ENCODE measurements at places on chromosomes 13 and 19.

- no peak for DNase-seq
Observed at GRCh38 chr19:28956421-28956820, 256.5 kb downstream of the UQCRFS1 start.

DNA sequence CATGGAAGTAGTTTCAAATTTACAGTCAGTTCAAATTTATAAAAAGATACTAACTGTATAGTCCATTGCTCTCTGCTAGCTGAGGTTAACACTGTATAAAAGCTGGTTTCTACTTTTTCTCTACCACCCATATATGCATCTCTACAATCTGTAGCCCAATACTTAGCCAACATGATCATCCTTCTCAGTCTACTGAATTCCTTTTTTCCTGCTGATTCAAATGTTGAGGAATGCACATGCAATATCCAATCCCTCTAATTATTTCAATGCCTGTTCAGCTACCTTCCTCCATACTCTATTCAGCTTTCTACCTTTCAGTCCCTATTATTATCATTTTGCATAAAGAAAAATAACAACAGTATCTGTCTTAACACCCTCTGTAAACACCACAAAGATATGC lies 15.6 kb downstream of the KPNA3 start:
- DNase-seq: no peak

- no peak for DNase-seq
Observed at GRCh38 chr13:102846261-102847015, 606 bp downstream of the ERCC5 start.

DNA sequence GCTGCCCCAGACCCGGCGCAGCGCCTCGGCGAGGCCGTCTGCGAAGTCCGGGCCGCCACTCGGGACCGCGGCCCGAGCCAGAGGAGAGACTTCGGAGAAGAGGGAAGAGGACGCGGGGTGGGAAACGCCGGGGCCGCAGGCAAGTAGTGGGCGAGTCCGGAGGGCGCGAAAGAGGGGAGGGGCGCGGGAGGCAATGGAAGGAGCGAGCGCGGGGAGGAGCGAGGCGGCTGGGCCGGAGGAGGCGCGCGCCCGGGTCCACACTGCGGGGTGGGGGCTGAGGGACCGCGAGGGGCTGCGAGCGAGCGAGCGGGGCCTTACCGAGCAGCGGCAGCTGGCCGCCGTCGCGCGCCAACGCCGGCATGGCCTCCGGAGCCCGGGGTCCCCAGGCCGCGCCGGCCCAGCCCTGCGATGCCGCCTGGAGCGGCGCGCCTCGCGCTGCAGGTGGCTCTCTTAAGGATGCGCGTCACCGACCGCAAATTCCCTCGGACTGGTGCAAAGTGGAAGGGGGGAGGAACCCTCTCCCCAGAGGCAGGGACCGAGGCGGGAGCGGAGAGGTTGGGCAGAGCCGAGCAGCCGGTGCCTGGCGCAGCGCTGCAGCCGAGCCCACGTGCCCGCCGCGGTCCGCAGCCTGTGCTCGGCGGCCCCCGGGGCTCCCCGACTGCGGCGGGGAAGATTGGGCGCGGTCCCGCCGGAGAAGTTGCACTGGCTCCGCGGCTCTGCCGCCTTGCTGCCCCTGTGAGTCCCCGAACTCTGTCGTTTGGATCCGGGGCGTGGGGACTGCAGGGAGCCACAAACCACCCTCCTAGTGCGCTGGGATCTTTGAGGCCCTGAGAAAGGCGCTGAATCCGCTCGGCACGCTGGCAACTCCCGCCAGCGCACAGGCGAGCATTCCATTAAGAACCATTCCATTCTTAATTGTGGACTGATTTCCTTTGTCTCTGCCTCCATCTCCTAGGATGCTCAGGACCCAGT lies at the start of gene FLT3:
Gene FLT3 (minus strand): TSS at position 427 of the 972 bp plus-strand sequence. CDS start 66 bp downstream, at position 361.
- DNase-seq: no peak

DNA sequence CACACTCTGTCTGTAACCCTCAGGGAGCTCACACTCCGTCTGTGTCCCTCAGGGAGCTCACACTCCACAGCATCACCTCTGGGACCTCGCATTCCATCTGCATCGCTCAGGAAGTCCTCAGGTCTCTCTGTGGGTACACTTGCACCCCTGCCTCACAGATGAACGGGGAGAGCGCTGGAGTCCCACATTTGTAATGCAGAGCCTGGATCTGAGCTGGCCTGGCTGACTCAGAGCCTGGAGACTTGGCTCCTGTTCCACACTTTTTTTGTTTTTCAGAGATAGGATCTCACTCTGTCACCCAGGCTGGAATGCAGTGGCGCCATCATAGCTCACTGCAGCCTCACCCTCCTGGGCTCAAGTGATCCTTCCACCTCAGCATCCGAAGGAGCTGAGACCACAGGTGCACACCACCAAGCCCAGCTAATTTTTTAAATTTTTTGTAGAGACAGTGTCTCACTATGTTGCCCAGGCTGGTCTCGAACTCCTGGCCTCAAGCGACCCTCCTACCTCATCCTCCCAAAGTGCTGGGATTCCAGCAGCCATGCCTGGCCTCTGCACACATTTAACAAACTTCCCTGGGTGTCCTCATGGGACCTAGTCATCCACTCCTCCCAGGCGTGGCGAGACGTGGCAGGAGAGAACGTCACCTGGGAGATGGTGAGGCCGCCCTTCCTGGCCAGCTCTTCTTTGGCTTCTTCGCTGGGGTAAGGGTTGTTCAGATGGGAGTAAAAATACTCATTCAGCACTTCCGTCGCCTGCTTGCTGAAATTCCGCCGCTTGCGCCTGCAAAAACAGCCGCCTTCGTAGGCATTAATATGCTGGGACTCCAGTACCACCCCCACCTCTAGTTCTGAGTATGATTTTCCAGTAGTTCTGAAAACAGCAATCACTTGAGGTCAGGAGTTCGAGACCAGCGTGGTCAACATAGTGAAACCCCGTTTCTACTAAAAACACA lies 31.0 kb downstream of the CILP2 start:
- DNase-seq: no peak

GRCh38 chr13:26719356-26719945 lies 41.1 kb downstream of the GPR12 start:
- no peak for DNase-seq

DNA sequence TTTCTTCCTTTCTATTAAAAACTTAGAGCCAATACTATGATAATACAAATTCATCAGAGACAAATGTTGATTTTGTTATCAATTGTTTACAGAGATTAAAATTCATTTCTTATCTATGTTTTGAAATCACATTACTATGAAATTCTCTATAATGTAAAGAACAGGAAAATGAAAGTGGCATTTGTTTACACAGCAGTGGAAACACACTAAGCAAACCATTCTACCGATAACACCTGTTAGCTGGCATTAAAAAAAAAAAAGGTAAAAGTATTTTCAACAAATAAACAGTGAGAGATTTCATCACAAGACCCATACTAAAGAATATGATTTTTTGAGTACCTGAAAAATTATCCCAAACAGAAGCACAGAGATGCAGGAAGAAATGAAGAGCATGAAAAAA lies 4.8 kb upstream of the CCDC70 start:
- no peak for DNase-seq

GRCh38 chr13:51235756-51236490 lies 13.7 kb downstream of the FAM124A start:
- DNase-seq: no peak

DNA sequence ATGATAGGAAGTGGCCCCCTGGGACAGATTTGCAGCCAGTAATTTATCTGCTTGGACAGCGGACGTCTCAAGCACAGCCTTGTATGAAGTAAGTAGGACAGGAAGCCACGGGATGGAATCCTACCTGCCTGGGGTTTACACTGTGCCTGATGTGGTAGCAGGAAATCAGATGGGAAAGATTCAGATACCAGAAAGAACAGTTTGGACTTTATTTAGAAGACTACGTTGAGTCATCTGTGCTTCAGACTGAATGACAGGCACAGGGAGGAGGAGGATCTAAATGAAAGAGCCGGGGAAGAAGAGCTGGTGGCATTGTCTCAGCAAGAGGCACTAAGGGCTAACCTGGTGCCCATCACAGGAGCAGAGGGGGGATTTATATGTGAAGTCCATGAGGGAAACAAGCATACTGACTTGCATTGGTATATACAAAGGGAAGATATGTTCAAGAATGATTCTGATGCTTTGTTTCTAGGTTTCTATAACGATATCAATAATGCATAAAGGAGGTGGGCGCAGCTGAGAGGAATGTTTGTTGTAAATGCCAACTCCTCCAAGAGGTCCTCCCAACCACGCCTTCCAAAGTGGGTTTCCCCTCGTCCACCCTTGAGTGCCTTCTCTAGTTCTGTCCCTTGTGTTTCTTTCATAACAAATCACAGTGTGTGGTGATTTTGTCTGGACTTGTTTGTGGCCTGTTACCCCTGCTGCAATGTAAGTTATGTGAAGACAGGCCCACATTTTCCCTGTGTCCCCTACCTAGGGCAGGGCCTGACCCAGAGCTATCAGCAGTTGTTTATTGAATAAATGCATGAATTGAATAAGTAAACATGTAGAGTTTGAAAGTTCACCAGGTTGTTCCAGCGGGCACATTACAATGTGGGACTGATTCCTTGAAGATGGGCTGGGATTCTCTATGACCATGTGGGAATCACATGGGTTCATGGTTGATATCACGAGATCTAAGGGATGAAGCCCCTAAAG lies 328.4 kb downstream of the SLC7A1 start:
- no peak for DNase-seq

DNA sequence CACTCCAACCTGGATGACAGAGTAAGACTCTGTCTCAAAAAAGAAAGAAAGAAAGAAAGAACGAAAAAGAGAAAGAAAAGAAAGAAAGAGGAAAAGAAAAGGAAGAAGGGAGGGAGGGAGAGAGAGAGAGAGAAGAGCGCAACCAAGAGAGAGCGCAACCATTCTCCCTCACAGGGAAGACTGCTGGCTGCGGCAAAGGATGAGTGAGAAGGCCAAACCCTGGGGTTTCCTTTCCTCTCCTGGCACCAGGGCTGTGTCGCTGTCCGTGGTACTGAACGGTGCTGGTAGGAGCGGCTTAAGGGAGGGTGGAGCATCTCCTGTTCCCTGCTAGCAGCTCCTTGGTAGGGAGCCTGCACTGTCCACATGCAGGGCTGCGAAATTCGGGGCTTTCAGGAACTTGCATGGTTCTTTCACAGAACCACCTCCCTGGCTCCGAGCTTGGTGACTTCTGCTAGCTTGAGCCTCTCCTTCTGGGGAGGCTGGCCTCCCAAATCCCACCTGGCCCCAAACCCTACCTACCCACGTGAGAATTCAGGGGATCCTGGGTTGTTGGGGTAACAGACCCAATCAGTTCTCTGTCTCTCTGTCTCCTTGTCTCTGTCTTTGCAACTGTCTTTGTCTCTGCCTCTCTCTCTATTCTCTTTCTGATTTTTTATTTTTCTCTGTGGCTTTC lies 51.1 kb upstream of the ZNRF4 start:
- peak; percentile 55 for DNase-seq

DNA sequence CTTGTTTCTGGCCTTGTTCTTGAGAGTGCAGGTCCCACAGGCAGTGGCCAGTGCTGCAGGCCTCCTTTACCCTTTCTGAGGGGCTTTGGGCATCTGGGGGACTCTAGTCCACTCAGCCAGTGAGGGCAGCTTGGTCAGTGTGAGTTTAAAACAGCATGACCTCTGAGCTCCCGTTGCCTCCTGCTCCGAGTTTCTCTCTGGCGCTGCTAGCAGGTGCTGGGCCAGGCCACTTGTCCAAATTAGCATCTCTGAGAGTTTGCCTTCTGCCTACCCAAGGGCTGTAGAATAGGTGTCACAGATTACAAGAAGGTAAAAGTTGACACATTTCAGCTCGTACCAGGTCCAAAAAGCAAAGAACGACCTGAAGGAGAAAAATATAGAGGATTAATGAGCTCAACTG lies 105.9 kb downstream of the SIPA1L3 start:
- DNase-seq: no peak

- DNase-seq: peak; percentile 9
Observed at GRCh38 chr13:99085139-99085807, 107.4 kb upstream of the DOCK9 start.

GRCh38 chr19:42109896-42110295 lies 22.4 kb downstream of the POU2F2 start:
- no peak for DNase-seq

DNA sequence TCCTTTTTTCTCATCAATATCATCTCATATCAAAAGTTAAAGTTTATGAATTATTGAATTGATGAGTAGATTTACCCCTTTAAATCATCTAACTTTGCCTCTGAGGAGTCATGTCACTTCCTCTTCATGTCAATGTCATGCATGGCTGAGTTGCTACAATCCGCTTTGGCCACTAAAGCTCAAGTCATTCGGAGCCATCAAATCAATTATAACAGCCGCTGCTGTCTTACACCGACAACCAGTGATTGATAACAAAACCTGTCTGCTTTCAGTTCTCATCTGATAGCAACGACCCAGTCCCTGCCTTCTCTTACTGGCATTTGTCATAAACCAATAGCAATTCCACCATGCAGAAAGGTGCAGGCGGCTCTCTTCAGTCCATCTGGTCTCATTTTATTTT lies 429.3 kb downstream of the DIAPH3 start:
- DNase-seq: no peak

- no peak for DNase-seq
Observed at GRCh38 chr13:101298517-101298916, 117.8 kb downstream of the NALCN start.

- no peak for DNase-seq
Observed at GRCh38 chr13:48316826-48317510, 13.4 kb downstream of the RB1 start.

DNA sequence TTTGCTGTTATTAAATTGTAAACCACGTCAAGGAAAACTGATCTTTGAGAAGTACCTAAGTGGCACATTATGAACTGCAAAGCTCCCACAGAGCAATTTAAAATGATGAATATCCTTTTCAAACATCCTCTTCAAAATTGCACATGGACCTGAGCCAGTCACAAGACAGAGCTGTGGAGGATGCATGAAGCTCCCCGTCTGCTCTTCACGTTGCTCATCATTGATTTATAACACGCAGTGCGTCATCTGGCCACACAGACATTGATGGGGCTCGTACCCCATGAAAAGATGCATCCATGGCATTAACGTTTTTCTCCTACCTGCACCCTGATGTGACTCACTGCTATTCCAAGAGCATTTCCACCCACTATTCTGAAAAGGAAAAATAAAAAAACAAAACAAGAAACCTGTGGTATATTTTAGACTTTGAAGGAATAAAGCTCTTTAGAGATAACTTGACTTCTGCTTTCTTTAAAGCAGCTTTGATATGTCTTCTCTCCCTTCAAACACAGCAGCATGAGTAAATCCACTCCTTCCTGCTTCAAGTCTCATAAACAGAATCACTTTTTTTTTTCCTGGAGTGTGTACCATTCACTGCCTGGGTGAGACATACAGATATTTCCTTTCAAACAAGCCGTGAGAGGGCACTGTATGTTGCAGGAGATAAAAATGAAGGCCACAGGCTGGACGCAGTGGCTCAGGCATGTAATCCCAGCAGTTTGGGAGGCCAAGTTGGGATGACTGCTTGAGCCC lies 7.2 kb upstream of the SERTM1 start:
- DNase-seq: no peak

- no peak for DNase-seq
Observed at GRCh38 chr13:55999709-56000108, 1141.0 kb upstream of the PRR20A start.

DNA sequence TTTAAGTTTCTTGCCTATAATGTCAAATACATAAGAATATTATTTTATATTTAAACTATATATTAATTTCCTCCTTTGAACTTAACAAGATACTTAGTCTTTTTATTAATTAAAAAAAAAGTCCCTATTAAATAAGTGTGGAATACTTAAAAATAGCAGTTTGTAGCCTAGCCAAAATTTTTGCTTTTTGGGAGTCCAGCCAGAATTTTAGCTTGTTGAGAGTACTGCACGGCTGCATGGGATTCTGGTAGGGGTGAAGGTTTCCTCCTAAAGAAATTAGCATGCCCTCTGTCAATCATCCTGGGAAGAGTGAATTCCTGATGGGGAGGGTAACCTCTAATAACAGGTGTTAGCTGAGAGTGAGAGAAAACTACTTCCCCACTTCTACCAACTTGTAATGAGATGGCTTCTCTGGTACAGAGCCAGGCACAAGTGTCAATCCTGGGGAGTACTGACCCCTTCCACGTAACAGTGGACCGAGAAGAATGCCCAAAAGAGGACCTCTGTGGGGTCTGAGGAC lies 195.7 kb downstream of the SPRY2 start:
- no peak for DNase-seq
